ENCODE measurements at places on chromosomes 5 and 9. TPM values are rescaled to one million over a fixed set of nuclear protein-coding genes. Genes with fewer than 3 reads are reported as not detected.

The SLC6A18 gene
- not detected for total RNA-seq

The SLC4A9 gene
- total RNA-seq: 0.42 TPM

The PCDHB16 gene
- total RNA-seq: 0.34 TPM

The PHYHD1 gene
- 1.5 TPM for total RNA-seq

The DRD1 gene
- total RNA-seq: 0.17 TPM

The HAVCR1 gene
- total RNA-seq: 3.9 TPM

The SGCD gene
- 1.0 TPM for total RNA-seq

The ADAMTS6 gene
- total RNA-seq: 0.46 TPM

The PCDHGA10 gene
- total RNA-seq: 2.8 TPM

The CKMT2 gene
- 2.0 TPM for total RNA-seq

The TAF11L5 gene
- not detected for total RNA-seq

The TLE1 gene
- total RNA-seq: 65.8 TPM

The PLAC8L1 gene
- not detected for total RNA-seq

The DNAH5 gene
- total RNA-seq: 0.43 TPM

The GPR150 gene
- total RNA-seq: 0.37 TPM

The CANX gene
- 506 TPM for total RNA-seq

The GKAP1 gene
- 4.0 TPM for total RNA-seq

The PCDHB4 gene
- 0.46 TPM for total RNA-seq

The C5orf46 gene
- total RNA-seq: not detected

The PCDHA1 gene
- not detected for total RNA-seq

The TOR2A gene
- 32.7 TPM for total RNA-seq

The PCDHB3 gene
- 0.73 TPM for total RNA-seq

The INSL4 gene
- total RNA-seq: not detected

The MARCOL gene
- total RNA-seq: not detected

The SLC25A46 gene
- total RNA-seq: 44.7 TPM

The PRELID2 gene
- 95.0 TPM for total RNA-seq

The GARIN3 gene
- not detected for total RNA-seq

The MAP1B gene
- total RNA-seq: 17.1 TPM

The STKLD1 gene
- total RNA-seq: 0.95 TPM

The RANBP17 gene
- total RNA-seq: 4.9 TPM

The PCDH1 gene
- 147 TPM for total RNA-seq

The RNF180 gene
- total RNA-seq: 3.5 TPM

The ST8SIA4 gene
- total RNA-seq: 6.1 TPM

The SLC34A3 gene
- total RNA-seq: not detected

The TLR4 gene
- total RNA-seq: 6.0 TPM

The ARL10 gene
- total RNA-seq: 1.8 TPM

The C9orf153 gene
- not detected for total RNA-seq

The ANXA2R gene
- total RNA-seq: 1.0 TPM

The RNF183 gene
- total RNA-seq: 1.3 TPM

The LHX3 gene
- not detected for total RNA-seq

The FOXD4L4 gene
- 0.17 TPM for total RNA-seq

The POLR3G gene
- total RNA-seq: 1.3 TPM

The PAPPA gene
- total RNA-seq: 0.82 TPM

The OR2V1 gene
- total RNA-seq: not detected

The MCCC2 gene
- total RNA-seq: 59.5 TPM

The ACSL6 gene
- total RNA-seq: 0.58 TPM

The PCAT7 gene
- 3.4 TPM for total RNA-seq

Measured in left colon (tissue), 2 donors.